Panc1 (cell line): ENCODE measurements at places on chromosomes 2 and 18.

DNA sequence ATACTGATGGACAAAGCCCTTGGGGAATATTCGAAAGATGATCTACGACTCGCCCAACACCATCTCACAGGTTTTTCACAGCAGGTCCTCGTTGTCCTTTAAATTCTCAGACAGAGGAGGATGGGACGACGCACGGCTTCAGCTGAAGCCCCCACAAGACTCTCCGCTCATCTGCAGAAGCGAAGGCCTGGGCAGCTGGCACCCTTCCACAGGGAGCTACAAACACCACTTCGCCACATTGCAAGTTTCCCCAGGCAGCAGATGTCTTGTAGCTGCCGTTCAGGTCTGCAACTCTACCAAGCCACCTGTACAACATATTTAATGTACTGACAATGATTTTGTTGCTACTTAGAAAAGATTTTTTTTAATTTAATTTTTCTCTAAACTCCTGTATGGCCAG lies 642.9 kb downstream of the ZEB2 start:
- DNase-seq: no peak

DNA sequence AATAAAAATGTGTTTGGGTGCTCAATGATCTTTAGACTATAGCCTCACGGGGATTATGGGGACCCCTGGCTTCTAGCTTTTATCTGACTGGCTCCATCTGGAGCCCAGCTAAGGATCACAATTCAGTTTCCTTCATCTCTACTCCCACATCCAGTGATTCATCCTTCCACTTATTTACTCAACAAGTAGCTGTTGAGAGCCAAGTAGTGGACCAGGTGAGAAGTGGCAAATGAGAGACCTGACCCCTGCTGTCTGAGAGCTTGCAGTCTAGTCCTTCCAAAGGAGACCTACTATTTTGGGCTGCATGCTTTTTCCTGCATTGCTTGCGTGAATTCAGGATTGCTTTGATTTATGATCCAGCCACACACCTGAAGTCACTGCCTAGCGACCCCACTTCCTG lies 10.7 kb upstream of the DSG3 start:
- no peak for DNase-seq

GRCh38 chr2:20584045-20584398 lies 66.9 kb downstream of the HS1BP3 start:
- no peak for DNase-seq

DNA sequence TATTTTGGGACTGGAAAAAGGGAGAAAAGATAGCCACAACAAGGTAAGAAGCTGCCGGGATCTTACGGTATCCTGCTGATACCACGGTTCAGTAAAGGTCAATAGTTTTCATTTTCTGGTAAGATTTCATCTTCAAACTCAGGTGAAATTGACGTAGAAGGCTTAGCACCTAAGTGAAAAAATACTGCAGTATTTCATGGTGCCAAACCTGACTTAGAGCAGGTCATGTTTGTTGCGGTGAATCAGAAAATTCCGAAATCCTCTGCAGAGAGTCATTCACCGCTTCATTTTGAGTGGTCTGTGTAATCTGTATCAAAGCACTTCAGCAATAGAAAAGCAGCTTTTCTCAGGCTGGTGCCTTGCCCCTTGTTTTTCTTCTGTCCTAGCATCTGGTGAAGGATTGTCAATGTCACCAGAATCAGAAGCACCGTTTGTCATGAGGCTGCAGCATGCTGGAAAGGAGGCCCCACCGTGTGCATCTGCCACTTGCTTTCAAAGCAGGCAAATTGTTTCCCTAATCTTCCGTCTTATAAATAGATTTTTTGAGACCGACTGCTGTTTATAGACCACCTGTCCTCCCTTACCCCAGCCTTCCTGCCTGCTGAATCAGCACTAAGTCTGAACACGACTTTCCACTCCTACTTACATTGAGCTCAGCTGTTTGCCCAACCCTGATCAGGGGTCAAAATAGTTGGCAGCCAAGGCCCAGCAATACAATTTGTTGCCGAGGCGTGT lies 156.3 kb downstream of the EML6 start:
- no peak for DNase-seq

- no peak for DNase-seq
Measured at GRCh38 chr2:106358521-106358920, 109.7 kb downstream of the RGPD3 start.

DNA sequence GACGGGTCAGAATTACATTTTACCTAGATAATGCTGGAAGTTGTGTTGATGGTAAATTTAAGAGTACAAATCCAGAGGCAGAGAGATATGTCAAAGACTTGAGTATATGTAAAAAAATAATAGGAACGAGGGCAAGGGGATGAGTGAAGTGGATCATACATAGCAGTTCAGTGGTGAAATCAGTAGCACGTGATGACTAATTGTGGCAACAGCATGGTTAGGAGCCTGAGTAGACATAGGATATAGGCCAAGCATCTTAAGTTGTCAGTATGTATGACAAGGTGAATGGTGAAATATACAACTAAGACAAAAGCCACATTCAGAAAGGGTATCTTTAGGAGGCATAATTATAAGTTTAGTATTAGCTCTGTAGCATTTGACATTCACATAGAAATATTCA lies 826.5 kb upstream of the PIK3C3 start:
- DNase-seq: no peak

DNA sequence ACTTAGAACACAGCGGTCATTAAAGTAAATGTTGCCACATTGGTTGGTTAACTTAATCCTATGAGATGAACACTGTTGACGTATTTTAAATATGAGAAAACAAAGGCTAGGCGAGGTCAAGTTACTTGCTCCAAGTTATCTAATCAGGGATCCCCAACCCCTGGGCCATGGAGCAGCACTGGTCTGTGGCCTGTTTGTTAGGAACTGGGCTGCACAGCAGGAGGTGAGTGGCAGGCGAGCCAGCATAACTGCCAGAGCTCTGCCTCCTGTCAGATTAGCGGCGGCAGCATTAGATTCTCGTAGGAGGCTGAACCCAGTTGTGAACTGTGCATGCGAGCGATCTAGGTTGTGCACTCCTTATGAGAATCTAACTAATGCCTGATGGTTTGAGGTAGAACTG lies 878.9 kb downstream of the CPS1 start:
- DNase-seq: no peak
